ENCODE measurements at places on chromosomes 13 and 19.

DNA sequence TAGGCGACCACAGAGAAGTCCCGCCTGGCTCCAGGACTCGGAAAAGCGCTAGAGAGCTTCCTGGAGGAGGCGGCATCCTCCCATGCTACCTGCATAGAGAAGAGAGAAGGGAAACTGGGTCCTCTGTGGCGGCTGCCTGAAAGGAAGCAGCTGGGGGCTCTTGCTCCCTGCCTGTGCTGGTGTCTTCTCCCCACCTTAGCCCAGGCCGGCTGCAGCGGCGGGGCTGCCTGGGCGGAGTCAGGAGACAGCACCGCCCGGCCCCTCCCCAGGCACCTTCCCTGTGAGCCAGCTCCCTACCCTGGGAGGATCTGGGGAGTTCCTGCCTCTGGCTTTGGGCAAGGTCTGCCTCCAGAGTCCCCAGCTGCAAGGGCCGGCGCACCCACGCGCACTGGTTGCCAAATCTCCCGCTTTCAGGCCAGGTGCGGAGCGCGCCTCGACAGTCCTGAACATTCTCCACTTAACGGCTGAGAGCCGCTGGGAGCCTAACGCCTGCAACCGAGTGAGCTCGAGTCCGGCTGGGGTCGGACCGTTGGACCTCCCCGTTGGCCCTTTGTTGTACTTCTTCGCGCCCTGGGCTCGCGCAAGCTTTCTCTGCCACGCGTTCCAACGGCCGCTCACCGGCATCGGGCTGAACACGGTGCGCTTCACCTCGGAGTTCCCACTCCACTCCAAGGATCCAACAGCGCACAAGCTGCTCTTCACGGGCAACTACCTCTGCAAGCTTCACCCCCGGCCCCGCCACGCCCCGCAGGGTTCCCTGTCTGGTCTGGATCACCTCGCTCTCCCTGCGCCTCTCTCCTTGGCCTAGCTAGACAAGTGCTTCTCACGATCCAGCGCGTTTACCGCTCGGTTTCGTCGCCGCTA, 21.8 kb upstream of the ZNF30 start:
- no peak for DNase-seq

- no peak for DNase-seq
Observed at GRCh38 chr13:31015199-31015598, 82.7 kb downstream of the TEX26 start.

DNA sequence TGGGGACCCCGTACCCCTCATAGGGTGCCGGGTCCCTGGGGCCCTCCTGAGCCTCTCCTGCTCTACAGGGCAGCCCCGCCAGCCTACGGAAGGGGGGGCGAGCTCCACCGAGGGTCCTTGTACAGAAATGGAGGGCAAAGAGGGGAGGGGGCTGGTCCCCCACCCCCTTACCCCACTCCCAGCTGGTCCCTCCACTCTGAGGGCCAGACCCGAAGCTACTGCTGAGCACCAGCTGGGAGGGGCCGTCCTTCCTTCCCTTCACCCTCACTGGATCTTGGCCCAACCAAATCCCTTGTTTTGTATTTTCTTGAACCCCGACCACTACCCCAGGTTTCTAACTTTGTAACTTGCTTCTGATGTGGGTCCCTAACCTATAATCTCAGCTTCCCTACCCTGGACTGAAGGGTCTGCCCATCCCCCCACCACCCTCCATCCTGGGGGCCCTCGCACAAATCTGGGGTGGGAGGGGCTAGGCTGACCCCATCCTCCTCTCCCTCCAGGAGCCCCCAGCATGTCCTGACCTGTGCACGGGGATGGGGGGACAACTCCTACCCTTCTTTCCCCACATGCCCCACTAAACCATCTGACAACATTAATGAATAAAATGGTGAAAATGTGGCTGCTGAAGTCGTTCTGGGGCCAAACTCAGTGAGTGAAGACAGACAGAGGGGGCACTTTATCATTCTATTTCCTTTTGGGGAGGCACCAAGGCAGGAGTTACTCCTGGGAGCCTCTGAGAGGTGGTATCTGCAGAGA, 13.0 kb downstream of the ARHGAP33 start:
- no peak for DNase-seq

GRCh38 chr19:32895384-32895783, 25.8 kb upstream of the SLC7A9 start:
- no peak for DNase-seq

GRCh38 chr13:90742381-90742780, 605.1 kb upstream of the MIR17HG start:
- no peak for DNase-seq

DNA sequence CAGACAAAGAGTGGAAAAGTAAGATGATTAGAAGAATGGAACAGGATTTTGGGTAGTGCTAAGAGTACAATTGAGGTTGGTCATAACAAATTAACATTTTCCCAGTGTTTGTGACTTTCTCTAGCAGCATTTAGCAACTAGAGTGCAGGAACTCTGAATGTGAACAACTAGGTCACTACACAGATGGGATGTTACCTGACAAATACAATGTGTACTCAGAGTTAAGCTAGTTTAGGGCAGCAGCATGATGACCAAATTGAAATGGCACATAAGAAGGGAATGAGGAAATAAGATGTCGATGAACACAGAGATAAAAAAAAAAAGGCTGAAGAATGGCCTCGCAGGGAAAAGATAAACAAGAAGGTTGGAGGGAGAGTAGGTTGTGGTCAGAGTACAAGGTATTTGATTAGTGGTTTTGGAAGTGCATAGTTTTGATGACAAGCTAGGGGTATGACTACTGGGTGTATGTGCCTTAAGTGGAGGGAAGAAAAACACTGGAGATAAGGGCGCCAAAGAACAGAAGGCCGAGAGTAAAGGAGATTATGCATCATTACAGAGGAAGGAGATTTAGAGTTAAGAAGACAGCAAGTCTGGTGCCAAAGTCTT, 381.1 kb downstream of the FGF14 start:
- no peak for DNase-seq

Data from DMS 273 treated with DMSO at 0.1 percent for 48 hours (cell line).